NCI-H2171 (cell line): ENCODE measurements at places on chromosomes 4 and X.

DNA sequence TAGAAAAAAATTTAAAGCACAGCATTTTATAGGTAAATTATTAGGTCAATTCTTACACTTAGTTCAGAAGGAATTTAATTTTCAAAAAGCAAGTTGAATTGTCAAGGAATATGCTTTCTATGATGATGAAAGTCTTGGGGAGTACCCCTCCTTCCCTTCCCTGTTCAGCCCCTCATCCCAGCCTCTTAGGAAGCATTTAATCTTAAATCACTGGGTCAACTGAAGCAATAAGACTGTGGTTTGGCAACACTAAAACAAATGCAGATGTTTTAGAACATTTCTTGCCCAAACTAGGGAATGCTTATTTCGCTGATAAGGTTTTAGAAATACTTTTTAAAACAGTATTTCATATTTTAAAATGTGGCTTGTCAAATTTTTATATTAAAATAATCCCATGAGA is 19.1 kb upstream of the ARSJ start:
- no peak for DNase-seq

DNA sequence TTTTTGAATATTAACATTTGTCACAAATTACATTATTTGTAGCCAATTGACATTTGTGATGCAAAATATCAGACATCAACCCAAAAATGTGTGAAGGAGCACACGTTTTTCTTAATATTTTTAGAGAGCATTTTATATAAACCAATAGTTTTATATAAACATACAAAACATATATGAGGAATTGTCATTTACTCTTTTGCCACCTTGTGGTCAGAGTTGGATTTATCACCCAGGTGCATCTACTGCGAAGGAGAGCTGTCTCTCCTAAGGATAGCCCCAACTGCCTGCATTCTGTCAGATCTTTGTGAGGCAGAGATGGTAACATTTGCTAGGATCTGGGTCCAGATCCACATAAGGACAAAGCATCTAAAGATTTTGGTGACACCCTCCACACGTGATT is 2.5 kb upstream of the USP27X start:
- DNase-seq: no peak

- no peak for DNase-seq
Observed at GRCh38 chr4:89299153-89299791, 8.3 kb downstream of the GPRIN3 start.

DNA sequence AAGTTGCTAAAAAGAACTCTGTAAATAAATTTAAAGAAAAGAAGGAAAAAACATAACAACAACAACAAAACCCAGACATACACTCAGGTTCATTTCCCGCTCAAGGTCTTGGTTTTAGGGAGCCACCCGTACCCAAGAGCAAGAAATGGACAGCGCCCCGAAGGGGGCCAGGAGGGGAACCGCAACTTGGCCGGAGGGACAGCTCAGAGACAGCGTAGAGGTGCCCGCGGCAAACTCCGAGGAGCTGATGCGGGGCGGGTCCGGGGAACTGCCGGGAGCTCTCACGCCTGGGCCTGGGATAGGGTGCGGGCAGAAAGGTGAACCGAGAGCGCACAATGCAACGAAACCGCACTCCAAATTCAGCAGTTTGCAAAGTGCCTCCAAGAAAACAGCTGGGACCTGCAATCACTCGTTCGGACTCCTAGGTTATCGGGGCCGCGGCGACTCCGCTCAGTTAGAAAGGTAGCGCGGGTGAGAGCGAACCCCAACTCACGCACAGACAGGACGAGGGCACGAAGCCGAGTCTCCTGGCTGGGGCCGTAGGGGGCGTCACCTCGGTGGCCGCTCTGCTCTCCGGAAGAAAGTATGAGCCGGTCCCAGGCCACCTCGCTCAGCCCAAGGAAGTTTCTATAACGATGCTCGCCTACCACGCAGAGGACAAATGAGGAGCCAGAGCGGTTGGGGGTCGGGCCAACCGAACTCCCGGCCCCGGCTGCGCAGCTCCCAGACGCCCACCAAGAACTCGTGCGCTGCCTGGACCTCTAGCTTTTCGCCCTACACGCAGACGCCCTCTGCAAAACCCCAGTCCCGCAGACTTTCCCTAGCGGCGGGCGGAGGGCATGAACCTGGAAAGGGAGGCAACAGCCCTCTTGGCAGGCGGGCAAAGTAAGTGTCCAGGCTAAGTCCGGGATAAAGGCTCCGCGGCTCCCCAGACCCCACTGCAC is 1.4 kb downstream of the NDNF start:
- no peak for DNase-seq
